ENCODE measurements at places on chromosomes 1 and 21.

DNA sequence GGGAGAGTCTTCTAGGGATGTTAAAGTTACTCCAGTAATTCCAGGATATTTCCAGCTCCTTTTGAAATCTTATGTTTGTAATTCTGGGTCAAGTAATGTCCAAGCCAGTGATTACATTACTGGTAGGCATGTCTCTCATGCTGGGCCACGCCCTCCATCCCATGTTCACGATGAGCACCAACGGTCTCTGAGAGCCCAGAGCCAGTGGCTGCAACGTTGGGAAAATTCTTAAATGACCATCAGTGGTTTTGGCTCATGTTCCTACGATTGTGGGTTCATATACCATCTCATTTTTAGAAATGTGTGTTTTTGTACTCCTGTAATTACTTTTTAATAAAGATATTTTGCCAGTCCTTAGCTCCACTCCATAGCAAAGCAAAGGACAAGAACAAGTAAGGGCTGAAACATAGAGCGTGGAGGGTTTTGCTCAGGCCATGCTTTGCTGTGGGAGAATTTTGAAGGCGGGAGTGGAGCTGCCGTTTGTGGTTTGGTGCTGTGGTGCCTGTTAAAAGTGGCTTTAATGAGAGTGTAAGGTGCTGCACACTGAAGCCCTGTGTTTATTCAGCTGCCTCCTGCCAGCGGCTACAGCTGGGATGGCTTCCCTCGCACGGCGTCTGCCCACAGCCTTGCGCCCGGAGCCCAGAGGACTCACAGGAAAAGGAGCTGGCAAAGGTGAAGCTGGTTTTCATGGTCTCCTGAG, 28.9 kb downstream of the VANGL1 start:
- H3K36me3 ChIP-seq = no peaks in the 10 kb centered on the region
- no peaks in the 10 kb centered on the region for H3K4me1 ChIP-seq
- no peak overlapping the region for H3K4me3 ChIP-seq
- no peak overlapping the region for H3K27ac ChIP-seq
- DNase-seq = no peak
- H3K27me3 ChIP-seq = no peaks in the 10 kb centered on the region

GRCh38 chr21:27567381-27567780, 600.5 kb upstream of the ADAMTS5 start:
- no peak for DNase-seq
- no peak overlapping the region for H3K4me3 ChIP-seq
- H3K27me3 ChIP-seq = no peaks in the 10 kb centered on the region
- no peak overlapping the region for H3K27ac ChIP-seq
- no peaks in the 10 kb centered on the region for H3K36me3 ChIP-seq

GRCh38 chr1:95084317-95085176, 11.8 kb upstream of the ALG14 start:
- no peaks in the 10 kb centered on the region for H3K36me3 ChIP-seq
- no peak overlapping the region for H3K27ac ChIP-seq
- H3K4me1 ChIP-seq = peaks cover 3% of the 10 kb centered on the region
- no peak for DNase-seq

GRCh38 chr1:219792337-219793021, 135.9 kb downstream of the SLC30A10 start:
- H3K4me3 ChIP-seq = no peak overlapping the region
- no peak overlapping the region for H3K27ac ChIP-seq
- peaks cover 38% of the 10 kb centered on the region for H3K4me1 ChIP-seq
- no peaks in the 10 kb centered on the region for H3K36me3 ChIP-seq
- DNase-seq = no peak
- H3K27me3 ChIP-seq = no peaks in the 10 kb centered on the region

DNA sequence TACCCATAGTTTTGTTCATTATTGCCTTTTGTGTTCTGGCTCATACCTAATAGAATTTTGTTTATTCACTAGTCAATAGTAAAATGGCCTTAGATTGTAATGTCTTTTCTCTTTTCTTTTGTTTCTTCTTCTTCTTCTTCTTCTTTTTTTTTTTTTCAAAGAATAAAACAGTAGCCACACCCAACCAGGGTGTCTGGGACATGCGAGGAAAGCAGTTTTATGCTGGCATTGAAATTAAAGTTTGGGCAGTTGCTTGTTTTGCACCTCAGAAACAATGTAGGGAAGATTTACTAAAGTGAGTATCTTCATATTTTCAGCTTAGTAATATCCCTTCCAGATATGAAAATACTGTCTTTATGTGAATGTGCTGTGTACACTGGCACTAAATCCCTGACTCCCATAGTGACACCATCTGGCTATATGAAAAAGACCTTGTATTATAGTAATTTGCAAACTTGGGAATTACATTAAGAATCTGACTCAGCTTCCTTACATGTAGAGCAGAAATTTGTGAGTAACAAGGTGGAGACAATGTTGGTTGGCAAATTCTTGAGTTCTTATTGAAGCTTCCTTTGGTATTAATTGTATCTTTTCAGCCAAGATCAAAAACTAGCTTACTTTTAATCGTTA, 24.6 kb downstream of the AGO4 start:
- no peak for DNase-seq
- H3K36me3 ChIP-seq = peaks cover 95% of the 10 kb centered on the region
- H3K4me1 ChIP-seq = no peaks in the 10 kb centered on the region
- H3K27ac ChIP-seq = no peak overlapping the region
- H3K4me3 ChIP-seq = no peak overlapping the region
